ENCODE measurements at places on chromosomes 5 and 9.
A peak's percentile ranks its signal among the peaks of the same experiment; 100 is the strongest.

DNA sequence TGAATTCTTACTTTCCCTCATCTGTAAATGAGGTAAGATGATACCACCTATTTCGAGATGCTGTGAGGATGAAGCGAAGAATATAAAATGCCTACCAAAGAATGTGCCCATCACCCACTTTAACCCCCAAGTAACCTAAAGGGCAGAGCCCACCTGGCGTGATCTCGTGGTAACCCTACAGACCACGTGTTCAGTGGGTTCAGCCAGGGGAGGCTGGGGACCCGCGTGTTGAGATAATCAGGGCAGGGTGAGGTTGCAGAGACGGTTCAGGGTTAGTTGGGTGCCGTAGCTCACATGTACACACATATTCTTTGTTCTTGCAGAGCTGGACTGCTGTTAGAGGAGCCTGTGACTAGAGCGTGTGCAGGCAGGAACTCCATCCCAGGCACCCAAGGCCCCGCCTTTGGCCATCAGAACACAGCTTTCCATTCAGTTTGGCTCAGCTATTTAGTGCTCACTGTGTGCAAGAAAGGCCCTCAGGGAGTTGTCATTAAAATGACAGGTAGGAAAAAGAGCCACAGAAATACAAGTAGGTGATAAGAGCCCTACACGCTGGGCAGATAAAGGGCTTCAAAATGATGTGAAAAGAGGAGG, 56.5 kb upstream of the HAND1 start:
- ATAC-seq = no peak

GRCh38 chr5:123448743-123449142, 25.5 kb upstream of the CEP120 start:
- ATAC-seq = no peak

GRCh38 chr5:156327296-156327695, 332 bp downstream of the SGCD start:
- ATAC-seq = no peak

- ATAC-seq = no peak
These were observed 58.4 kb downstream of the COL23A1 start for GRCh38 chr5:178531786-178532185.

- no peak for ATAC-seq
These were observed 512 bp downstream of the GRIN3A start for GRCh38 chr9:101737705-101738565.

GRCh38 chr9:117777823-117778222, 73.6 kb downstream of the TLR4 start:
- no peak for ATAC-seq

GRCh38 chr5:59768152-59769040, 125.1 kb downstream of the PDE4D start:
- ATAC-seq = peak; percentile 54

- peak; percentile 53 for ATAC-seq
These were observed 20.6 kb downstream of the TPPP start for GRCh38 chr5:672329-673160.

- ATAC-seq = no peak
These were observed 27.8 kb upstream of the CEP120 start for GRCh38 chr5:123451047-123451446.

- no peak for ATAC-seq
These were observed 605.0 kb upstream of the CLINT1 start for GRCh38 chr5:158463938-158464337.

DNA sequence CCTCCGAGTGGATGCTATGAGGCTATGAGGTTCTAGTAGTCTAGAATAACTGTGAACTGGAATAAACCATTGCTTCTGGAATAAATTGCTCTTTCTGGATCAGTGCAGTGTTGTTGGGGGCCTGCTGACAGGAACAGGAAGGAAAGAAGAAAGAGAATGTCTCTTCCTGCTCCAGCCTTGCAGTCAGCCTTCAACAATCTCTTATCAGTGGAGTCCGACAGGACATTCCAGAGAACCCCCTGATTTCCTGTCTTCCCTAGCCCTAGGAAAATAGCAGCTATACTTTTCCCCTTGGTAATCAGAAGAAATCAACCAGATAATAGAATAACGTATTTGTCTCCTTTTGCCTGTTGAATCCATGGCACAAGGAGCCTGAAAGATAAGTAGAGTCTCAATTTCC, 55.4 kb downstream of the WDR36 start:
- ATAC-seq = no peak

- ATAC-seq = peak; percentile 74
These were observed 735 bp upstream of the RPL26L1 start for GRCh38 chr5:172958331-172959046.

GRCh38 chr5:77844623-77845323, 68.6 kb upstream of the TBCA start:
- no peak for ATAC-seq

DNA sequence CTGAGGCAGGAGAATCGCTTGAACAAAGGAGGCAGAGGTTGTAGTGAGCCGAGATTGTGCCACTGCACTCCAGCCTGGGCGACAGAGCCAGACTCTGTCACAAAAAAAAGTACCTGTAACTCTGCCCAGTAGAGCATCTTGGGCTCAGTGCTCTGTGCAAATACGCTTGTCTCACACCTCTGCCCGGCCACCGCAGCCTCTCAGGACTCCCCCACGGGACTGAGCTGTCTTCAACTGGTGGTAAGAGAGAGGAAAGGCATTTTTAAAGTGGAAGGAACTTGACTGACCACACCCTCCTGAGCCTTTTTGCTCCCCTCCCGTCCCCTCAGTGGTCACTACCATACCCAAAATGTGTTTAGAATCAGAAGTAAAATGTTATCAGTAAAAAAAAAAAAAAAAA, 174.3 kb upstream of the PIK3R1 start:
- ATAC-seq = peak; percentile 28

GRCh38 chr9:130839132-130840111, 4.4 kb downstream of the ABL1 start:
- no peak for ATAC-seq

DNA sequence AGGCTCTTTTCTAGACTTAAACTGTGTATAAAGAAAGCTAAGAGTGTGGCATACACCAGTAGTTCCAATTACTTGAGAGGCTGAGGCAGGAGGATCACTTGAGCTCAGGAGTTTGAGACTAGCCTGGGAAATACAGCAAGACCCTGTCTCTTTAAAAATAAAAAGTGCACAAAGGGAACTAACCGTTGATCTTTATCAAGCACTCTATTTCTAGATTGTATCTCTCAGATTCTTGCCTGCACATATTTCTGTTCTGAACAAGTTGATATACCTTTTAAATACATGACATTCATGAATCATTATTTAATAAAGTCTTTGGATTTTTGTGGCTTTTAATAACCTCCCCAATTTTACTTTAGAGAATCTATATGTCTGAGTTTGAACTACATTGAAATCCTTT, 47.2 kb downstream of the HMGCR start:
- no peak for ATAC-seq

DNA sequence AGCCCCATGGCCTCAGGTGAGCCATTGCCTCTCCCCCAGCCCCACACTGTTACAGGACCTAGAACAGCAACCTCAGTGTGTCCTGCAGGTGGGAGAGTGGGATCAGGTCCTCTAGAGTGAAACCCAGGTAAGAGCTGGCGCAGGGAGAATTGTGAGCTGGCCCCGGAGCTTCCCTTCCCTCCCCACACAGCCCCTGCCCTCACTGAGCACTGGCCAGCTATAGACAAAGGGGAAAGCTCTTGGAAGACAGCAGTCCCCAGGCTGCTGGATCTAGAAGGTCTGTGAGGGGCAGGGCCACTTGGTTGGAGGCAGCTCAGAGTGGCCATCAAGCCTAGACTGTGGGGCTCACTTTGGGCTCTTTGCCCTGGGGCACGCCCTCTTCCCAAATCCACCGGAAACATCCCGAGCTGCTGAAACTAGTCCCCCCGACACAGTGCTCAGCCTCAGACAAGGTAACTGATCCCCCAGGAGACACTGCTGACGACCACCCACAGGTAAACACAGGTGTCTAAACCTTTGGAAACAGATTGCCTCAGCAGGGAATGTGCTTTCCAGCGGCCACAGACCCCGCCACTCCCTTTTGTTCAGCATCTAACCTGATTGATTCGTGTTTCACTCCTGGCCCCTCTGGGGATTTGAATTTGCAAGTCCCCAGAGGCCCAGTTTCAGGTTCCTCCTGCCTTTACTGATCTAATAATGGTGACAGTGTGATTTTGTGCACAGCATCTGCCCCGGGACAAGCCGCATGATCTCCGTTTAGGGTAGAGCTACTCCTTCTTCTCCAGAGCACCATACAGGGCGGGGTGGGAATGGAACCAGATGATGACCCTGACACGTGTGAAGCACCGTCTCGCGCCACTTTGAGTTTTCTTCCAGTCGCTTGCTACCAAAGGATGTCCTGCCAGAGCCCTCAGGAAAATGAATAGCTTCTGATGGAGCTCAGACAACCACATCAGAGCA, 42.2 kb upstream of the ADAMTS2 start:
- ATAC-seq = no peak

- no peak for ATAC-seq
These were observed 84.2 kb downstream of the ESM1 start for GRCh38 chr5:54900984-54901725.

GRCh38 chr5:161966564-161966963, 101.0 kb upstream of the GABRG2 start:
- no peak for ATAC-seq

DNA sequence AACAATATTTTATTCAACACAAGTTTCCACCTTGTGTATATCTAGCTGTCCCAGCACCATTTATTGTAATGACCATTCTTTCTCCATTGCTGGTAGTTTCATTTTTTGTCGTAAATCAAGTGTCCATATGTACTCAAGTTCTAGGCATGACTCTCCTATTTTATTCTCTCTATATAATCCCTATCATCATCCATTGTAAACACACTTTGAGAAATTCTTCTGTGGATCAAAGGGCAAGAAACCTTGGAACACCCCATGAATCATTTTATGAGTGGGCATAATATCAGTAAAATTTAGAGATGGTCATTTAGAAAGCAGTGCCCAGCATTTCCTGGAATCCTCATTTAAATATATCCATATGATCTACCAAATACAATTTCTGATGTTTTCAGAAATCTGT, 35.8 kb upstream of the SPATA31D4 start:
- ATAC-seq = no peak

DNA sequence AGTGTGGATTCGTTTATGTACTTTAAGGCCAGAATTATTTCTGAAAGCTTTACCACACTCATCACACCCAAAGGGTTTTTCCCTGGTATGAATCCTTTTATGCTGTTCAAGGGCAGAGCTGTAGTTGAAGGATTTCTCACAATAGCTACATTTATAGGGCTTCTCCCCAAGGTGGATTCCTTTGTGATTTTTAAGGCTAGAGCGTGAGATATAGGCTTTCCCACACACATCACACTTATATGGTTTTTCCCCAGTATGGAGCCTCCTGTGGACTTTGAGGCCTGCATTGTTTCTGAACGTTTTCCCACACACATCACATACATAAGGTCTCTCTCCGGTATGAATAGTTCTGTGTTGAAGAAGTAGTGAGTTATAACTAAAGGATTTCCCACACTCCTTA, 11.2 kb downstream of the ZFP62 start:
- ATAC-seq = no peak

GRCh38 chr5:95392593-95393182, 1.5 kb downstream of the FAM81B start:
- ATAC-seq = no peak

- ATAC-seq = no peak
These were observed 228.8 kb downstream of the PLK2 start for GRCh38 chr5:58231041-58231440.

DNA sequence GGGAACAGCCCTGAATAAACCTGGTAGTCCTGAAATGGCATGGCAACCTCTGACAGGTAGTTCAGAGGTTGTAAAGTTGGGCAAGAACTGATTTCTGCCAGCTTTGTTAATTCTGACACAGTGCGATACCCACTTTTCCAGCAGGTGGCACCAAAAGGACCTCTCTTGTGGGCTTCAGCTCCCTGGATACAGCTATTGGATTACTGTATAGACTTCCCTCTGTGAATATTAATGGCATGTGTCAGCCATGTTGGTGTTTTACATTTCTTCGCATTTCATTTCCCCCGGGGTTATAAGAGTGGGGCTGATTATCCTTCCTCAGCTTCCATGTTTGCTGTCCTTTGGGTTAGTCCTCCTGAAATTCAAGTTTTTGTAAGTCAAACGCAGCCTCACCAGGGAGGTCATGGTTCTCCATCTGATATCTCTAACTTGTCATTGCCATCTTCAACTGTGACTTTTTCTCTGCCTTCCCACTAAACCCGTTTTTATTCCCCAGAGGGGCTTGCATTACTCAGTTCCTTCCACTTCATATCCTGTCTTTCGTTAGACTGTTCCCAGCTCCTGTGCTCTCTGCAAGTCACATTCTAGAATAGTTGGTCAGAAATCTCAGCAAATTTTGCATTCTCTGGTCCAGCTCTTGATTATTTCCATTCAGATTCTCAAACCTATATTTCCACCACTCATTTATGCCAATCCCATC, 135.6 kb downstream of the LIFR start:
- no peak for ATAC-seq

DNA sequence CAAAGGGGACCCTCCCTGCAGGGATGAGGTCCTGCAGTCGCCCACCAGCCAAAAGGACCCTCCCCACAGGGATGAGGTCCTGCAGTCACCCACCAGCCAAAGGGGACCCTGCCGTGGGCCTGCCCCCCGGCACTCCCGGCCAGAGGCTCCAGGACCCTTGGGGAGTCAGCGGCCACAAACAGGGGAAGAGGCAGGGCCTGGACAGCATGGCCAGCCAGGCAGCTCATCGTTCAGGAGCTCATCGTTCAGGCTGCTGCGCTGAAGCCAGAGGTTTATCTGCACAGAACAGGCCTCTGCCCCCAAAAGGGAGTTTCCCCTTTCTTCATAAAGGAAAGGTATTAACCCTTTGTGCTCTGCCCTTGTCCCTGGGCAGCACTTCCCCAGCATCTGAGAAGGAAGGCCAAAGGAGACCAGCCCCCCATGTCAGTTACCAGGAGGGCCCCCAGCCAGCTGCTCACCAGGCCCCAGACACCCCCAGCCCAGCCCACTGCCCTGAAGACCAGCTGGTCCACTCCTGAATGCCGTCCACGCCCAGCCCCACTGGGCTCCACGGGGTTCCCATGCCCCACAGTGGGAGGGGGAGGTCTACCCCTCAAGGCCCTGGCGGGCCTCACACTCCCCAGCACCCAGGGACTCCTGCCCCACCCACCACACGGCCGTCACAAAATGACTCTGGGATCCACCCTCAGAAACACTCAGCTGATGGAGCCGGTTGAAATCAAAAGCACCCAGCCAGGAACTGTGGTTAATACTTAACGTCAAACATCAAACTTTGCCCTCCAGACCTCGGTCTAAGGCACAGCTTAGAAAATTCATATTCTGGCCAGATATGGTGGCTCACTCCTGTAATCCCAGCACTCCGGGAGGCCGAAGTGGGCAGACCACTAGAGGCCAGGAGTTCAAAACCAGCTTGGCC, 6.3 kb downstream of the SLC12A7 start:
- ATAC-seq = peak; percentile 60

GRCh38 chr5:148840531-148840930, 14.1 kb downstream of the ADRB2 start:
- no peak for ATAC-seq

GRCh38 chr5:169656125-169656901, 19.2 kb downstream of the DOCK2 start:
- ATAC-seq = peak; percentile 43

- ATAC-seq = no peak
These were observed 23.8 kb downstream of the C9 start for GRCh38 chr5:39340506-39340905.

Data from activated CD4-positive, CD25-positive, alpha-beta regulatory T cell treated with anti-CD3 and anti-CD28 coated beads, Interleukin-2, amount 50 U/mL, for 24 hours (primary cell).